ENCODE measurements at places on chromosomes 5 and 9.
A peak's percentile ranks its signal among the peaks of the same experiment; 100 is the strongest.

DNA sequence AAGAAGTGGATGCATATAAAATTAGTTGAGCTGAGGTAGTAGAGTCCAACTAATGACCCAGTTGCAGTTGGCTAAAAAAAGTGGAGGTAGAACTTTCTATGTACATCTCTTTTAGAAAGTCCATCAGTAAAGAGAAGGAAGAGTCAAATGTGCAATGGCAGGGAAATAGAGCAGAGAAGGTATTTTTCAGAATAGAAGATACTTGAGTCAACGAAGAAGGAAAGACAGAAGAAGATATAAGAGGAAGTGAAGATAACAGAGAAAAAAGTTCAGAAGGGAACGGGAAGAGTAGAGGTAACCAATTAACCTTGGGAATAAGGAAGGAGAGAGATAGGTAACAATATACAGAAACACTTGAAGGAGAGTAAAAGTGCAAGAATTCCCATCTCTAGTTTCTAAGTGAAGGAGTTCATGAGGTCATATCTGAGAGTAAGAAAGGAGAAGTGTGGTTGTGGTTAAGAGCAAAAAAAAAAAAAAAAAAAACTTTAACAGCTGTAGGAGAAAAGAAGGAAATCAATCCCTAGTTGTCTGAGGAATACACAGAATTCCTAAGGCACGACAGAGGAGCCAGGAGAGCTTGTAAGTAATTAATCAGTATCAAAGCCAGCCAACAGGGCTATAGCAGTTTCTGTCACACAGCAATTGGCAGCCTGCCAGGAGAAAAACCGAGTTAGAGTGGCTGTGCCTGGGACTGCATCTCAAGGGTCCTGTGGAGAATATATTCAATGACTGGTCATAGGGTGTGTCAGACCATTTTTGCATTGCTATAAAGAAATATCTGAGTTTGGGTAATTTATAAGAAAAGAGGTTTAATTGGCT, 61.0 kb downstream of the ARL15 start:
- no peak for DNase-seq

DNA sequence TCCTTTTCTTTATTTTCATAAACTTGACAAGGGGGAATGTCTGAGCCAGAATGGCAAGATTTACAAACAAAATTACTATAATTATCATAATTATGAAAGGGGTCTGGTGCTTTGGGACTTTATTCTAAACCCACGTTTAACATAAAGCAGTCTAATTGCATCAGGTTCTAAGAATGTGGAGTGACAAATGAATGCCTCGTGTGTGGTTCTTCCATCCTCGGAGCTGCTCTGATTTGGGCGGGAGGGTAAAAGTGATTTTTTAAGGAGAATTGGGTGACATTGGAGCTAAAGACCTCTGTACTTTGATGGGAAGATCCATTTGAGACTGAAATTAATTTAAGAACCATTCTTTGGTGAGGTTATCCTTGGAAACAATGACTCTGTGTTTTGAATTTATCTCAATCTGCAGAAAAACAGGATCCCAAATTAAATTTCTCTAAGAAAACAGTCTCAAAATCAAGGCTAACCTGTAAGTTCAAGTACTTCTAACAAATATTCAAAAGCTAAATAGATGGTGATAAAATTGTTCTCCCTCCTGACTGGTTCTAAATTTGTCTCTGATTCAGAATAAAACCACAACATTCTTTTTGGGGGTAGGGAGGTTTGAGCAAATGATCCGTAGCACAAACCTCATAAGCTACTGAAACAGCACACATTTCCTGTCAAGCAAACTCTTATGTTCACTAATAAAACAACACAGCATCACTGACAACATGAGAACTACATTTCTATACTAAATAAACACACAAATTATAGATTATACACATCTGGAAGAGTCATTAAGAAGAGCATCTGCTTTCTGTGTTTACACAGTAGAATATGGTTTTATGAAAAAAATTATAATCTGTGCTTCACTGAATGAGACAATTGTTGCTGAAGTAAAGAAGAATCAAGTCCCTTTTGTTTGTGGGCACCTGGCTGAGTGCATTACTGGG, 85.5 kb downstream of the DCP2 start:
- no peak for DNase-seq

DNA sequence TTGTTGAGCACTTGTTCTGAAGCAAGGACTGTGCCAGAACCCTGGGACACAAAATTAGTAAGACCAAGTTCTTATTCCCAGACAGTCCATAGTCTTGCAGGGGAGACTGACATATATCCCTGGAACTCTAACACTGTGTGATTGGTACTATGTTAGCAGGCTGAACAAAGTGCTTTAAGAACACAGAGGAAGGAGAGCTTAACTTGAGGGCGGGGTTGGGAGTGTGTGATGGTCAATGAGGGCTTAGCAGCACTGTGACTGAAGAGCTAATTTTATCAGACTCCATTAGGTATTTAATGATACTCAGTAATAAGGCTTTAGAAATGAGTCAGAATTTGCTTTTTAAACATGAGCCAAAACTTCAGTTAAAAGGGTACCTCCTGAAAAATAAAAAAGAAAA, 14.9 kb upstream of the SPATA24 start:
- no peak for DNase-seq

DNA sequence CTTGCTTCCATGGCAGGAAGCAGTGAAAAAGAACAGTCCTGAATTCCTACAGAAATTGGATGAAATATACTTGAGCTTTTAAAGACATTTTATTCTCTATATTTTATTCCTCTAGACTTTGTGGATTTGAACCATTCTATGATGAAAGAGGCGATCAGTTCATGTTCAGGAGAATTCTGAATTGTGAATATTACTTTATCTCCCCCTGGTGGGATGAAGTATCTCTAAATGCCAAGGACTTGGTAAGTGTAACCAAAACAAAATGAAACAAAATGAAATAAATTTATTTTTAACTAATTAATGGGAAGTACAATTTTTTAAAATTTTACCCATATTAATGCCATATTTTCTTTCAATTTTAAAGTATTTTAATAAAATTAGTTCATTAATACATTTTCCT, 34.1 kb downstream of the STARD4 start:
- DNase-seq = no peak

GRCh38 chr5:124599028-124599973, 147.1 kb downstream of the ZNF608 start:
- no peak for DNase-seq

DNA sequence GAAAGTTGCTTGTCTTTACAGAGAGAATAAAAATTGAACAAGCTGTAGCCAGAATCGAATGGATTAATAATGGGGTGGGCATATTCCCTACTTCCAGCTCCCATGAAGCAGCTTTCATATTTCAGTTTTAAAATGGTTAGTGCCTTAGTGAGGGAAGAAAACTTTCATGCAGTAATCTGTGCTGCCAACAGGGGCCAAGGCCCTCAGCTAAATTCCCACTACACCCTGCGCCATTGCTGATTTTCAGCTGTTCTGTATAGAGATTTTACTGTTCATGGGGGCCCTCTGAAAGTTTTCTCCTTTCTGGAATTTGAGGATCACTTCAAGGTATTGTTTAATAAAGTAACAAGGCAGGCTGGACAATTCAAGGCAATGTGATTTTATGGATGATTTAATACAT, 58.2 kb downstream of the CAST start:
- DNase-seq = no peak

GRCh38 chr5:180557217-180557809, 34.0 kb downstream of the SCGB3A1 start:
- DNase-seq = no peak

DNA sequence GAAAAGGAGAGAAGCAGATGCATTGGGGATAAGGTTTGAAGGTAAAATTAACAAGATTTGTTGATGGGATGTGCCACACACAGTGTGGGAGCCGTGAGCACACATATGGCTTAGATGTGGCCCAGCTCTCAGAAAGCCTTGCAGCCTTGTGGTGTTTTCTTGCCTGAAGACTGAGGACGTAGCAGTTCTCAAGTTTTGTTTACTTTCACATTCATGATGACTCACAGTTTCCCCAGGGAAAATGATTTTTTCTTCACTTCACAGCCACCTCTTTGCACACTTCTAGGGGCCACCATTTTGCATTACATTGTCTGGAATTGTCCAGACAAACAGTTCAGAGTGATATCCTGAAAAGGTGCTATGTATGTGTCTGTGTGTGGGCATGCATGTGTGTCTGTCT, 126.2 kb downstream of the BASP1 start:
- peak; percentile 62 for DNase-seq

DNA sequence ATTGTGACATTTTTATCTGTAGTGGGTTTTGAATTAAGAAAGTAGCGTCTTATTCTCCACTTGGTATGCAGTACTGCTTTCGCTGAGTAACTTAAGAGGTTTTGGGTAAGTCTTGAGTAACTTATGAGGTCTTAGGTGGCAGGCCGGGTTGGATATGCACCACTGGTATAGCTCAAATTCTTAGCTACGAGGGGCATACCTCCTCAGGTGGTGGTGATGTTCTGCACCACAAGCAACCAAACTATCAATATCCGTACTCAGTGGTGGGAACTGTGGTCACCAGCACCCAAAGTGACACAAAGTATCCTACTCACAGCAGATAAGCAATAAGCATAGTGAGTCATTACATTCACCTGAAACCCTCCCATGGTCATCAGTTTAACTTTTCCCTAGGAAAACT, 13.7 kb downstream of the SMC2 start:
- DNase-seq = no peak

DNA sequence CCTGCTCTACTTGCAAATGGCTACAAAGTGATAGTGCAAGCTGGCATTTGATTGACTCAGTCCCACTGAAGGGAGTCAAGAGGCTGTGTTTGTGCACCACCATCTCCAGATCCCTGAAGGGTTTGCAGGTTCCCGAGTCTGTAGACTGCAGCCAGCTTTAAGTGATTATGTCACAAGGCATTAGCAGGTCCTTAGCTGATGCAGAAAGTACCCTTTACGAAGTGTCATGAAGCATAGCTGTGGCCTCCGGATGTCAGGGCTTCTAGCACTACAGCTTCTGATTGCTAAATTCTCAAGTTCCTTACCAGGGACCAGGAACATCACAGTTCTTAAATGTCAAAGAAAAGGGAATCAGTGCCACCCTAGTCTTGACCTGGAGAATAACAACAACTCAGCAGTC, 311.3 kb upstream of the TRPC7 start:
- DNase-seq = no peak

DNA sequence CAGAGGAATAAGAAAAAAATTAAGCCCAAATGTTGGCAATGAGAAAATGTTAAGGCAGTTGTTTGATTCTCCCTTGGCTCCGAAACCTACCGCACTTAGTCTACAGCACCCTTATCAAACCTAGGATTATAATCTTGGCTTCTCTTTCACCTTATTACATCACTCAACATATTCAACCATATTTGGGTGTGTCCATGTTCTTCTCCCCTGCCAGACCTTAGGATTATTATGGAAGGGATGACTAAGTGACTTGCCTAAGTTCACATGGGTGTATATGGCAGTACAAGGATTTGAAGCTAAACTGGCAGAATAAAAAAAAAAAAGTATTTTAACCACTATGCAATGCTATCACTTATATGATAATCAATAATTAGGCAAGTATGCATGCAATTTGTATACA, 76.4 kb downstream of the PLK2 start:
- DNase-seq = no peak

DNA sequence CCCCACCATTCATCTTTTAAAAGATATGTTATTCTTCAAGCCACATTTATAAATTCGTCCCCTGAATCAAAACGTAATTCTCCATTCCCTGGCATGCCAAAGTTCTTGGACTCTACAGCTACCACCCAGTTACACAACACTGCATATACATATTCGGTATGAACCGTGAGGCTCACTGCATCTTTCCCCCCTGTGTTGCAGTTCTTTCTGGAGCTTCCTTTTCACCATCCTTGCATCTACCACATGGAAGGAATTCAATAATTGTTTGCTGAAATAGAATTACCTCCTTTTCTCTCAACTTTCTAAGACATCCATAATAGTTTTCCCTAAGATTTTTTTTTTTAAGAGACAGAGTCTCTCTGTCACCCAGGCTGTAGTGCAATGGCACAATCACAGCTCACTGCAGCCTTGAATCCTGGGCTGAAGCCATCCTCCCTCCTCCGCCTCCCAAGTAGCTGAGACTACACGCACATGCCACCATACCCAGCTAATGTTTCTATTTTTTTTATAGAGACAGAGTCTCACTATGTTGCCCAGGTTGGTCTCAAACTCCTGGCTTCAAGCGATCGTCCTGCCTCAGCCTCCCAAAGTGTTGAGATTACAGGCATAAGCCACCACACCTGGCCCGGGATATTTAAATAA, 3.3 kb downstream of the LPAR1 start:
- no peak for DNase-seq

DNA sequence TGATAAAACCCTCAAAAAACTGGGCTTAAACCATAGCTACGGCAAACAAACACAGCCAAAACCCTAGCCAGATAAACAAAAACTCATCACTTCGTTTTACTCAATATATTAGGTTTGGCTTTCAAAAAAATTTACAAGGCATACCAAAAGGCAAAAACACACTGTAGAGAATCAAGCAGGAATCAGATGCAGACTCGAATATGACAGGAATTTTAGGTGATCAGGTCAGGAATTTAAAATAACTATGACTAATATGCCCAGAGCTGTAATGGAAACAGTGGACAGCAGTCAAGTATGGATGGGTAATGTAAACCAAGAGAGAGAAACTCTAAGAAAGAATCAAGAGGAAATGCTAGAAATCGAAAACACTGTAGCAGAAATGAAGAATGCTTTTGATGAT, 26.5 kb upstream of the DOCK2 start:
- DNase-seq = no peak

DNA sequence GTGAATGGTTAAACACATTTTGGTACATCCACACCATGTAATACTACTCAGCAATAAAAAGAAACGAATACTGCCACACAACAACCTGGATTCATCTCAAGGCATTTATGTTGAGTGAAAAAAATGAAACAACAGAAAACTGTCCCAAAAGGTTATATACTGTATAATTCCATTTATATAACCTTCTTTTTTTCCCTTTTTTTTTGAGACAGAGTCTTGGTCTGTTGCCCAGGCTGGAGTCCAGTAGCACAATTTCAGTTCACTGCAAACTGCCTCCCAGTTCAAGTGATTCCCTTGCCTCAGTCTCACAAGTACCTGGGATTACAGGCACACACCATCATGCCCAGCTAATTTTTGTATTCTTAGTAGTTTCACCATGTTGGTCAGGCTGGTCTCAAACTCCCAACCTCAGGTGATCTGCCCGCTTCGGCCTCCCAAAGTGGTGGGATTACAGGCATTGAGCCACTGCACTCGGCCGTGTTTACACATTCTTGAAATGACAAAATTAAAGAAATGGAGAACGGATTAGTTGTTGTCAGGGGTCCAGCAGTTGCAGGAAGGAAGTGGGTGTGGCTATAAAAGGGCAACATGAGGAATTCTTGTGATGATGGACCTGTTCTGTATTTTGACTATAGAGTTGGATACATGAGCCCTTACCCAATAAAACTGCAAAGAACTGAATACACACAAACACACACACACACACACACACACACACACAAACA, 17.4 kb downstream of the PPP6C start:
- DNase-seq = no peak
